ENCODE measurements at places on chromosomes 2 and 18.

- DNase-seq = no peak
These were observed 16.5 kb downstream of the NCOA1 start for GRCh38 chr2:24507549-24507948.

GRCh38 chr2:101733257-101733993 is 35.9 kb downstream of the MAP4K4 start:
- DNase-seq = no peak

- DNase-seq = no peak
These were observed 9.4 kb upstream of the PRLH start for GRCh38 chr2:237556773-237557632.

DNA sequence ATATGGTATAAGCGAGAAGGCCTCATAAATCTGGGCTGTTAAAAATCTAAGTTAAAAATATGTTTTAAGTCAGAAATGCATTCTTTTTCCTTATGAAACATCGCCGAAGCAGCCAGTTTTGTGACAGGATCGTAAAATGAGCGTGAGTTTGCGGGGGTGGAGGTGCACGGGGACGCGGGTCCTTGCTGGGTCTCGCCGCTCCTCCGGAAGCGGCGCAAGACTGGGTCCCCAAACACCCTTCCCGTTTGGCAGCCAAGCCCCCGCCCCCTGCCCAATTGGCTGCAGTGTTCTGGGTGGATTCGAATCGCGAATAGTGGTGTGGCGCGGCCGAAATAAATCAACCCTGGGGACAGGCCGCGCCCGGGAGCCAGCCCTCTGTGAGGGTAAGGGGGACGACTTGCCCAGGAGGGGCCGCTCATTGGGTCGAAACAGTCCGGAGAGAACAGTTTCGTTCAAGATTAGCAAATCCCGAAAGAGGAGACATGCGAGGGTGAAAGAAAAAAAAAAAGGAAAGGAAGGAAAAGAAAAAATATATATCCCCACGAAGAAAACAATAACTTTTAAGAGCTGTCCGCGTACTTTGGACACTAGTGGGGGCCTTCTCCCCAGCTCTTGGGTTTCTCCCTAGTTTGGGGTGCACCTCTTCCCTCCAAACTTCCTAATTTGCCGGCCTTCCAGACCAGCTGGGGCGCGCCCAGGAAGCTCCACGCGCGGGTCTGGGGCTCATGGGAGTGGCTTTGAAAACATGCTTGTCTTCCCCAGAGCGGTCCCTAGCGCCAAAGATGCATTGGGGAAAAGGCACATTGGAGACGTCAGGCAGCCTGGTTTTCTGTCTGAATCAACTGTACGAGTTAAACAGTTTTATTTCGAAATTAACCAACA is 3.1 kb upstream of the GATA6 start:
- no peak for DNase-seq

DNA sequence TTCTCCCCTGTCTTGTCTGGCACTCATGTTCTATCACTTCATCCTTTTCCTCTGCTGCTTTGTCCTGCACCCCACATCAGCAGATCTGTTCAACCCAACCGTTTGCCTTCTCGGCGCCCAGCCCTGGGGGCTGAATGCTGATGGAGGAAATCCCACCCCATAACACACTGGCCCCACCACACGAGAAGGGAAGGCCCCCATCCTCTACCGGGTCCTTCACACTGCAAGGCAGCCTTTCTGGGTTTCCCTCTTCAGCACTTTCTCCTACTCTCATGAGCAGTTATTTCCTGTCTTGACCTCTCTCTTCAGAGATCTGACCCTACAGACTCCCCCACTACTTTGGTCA is 227.4 kb downstream of the ATAD2B start:
- no peak for DNase-seq

- peak; percentile 5 for DNase-seq
These were observed 49.5 kb upstream of the POLE4 start for GRCh38 chr2:74908748-74909444.

- DNase-seq = peak; percentile 36
These were observed 23.4 kb downstream of the ACSL3 start for GRCh38 chr2:222884114-222884771.

- no peak for DNase-seq
These were observed 139.6 kb upstream of the CTAGE1 start for GRCh38 chr18:22557168-22557941.

GRCh38 chr2:226977775-226978190 is 141.9 kb downstream of the RHBDD1 start:
- DNase-seq = peak; percentile 46

DNA sequence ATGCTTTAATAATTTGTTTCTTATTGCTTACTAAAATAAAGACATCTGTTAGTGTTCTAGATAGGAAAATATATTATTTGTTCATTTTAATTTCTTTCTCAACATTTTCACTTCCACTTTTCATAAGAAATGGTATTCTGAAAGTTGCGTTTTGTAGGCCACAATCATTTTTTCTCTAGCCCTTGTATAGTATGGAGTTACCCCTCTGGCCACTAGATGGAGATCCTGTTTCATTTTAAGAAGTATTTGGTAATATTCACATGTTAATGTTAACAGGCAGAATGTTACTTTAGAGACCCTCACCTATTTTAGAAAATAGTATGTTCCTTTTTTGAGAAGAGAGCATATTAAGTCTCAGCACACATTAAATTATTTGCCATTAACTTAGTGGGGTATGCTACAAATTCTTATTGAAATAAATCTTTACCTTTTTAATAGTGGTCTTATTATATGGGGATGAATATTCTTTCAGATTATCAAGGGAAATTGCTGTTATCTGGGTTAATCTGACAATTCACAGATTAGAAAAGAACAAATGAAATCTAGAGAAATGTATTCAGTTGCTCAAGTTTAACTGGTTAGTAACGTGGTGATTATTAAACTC is 73.9 kb upstream of the TTC27 start:
- DNase-seq = peak; percentile 54

DNA sequence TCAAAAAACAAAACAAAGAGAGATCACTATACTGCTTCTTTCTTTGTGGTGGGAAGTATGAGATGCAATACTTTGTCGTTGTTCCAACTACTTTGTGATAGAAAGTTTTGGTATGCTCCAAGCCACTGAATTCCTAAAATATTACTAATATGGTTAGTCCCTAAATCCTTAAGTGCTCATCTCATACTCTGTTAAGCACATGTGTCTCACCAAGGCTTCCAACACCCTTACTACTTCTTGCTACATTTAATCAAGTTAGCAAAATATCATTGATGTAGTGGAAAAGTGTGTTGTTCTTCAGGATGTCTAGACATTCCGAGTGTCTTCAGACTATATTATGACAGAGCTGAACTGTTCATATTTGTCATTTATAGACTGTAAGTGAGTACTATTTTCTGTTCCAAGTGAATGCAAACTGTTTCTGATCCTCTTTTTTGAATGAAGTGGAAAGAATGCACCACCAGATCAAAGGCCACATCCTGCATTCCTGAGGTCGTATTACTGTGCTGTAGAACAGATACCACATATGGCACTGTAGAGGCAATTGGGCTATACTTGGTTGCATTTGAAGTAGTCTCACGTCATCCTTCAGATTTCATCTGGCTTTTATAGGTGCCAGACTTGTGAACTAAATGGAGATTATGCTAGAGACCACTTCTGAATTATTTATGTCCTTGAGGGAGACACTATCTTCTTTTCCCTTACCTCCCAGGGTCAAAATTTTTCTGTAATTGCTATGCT is 298.4 kb upstream of the ZNF521 start:
- peak; percentile 99 for DNase-seq

DNA sequence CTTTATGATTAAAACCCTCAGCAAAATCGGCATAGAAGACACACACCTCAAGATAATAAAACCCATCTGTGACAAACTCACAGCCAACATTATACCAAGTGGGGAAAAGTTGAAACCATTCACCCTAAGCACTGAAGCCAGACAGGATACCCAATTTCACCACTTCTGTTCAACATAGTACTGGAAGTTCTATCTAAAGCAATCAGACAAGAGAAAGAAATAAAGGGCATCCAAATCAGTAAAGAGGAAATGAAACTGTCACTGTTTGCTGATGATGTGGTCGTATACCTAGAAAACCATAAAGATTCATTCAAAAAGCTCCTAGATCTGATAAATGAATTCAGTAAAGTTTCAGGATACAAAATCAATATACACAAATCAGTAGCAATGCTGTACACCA is 16.4 kb upstream of the RPRD1A start:
- DNase-seq = no peak

GRCh38 chr2:187294043-187294442 is 154.0 kb downstream of the CALCRL start:
- DNase-seq = no peak

GRCh38 chr2:232018181-232018580 is 56.7 kb downstream of the DIS3L2 start:
- peak; percentile 5 for DNase-seq
